Left kidney (tissue), 8 donors: ENCODE measurements at places on chromosomes 12 and 14. TPM values are rescaled to one million over a fixed set of nuclear protein-coding genes. Genes with fewer than 3 reads are reported as not detected.
A peak's percentile ranks its signal among the peaks of the same experiment; 100 is the strongest.

- no peak for DNase-seq
Measured at GRCh38 chr12:104010606-104011169, 39.3 kb downstream of the GLT8D2 start.

DNA sequence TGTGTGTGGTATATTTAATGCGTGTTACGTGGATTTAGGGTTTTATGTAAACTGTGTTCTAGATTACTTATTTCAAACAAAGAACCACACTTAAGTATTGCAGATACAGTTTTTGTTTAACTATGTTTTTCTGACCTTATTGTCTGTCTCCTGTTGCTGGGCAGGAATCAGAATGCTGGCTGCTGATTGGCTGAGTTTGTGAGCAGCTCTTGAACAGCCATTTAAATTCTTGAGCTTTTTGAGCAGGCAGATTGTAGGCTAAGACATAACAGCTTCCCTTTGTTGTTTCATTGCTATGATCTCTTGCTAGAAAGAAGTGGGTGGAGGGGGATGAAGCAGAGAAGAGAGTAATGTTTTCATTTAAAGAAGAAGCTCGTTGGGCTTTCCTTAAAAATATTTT lies 52.2 kb downstream of the ATF7IP start:
- DNase-seq = peak; percentile 52

APAF1 gene
- 46.2 TPM for polyA plus RNA-seq

GRCh38 chr12:99026332-99027054 lies 381.4 kb downstream of the APAF1 start:
- DNase-seq = no peak

COX8C gene
- 0.71 TPM for polyA plus RNA-seq

DPF3 gene
- polyA plus RNA-seq = 5.3 TPM

DDX24 gene
- 169 TPM for polyA plus RNA-seq

ANO4 gene
- 2.1 TPM for polyA plus RNA-seq

GRCh38 chr12:58131986-58132755 lies 190.8 kb downstream of the ATP23 start:
- DNase-seq = no peak

DNA sequence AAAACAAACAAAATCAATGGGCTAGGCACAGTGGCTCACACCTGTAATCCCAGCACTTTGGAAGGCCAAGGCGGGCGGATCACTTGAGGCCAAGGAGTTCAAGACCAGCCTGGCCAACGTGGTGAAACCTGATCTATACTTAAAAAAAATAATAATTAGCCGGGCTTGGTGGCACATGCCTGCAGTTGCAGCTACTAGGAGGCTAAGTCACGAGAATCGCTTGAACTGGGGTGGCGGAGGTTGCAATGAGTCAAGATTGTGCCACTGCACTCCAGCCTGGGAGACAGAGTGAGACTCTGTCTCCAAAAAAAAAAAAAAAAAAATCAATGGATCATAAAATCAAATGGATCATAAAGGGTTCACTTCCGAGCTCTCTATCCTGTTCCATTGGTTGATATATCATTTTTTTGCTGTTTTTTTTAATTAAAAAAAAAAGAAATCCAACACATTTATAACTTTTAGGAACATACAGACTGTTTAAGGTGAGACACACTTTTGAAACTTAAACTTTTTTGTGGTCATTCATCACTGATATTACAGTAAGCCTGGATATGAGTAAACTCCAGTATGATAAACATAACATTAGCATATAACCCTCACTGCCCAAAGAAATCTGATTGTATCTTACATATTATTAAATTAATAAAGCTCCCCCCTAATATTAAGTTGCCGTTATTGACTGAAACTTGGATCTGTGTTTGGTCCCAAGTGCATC lies 22.1 kb downstream of the MOK start:
- DNase-seq = no peak

PZP gene
- polyA plus RNA-seq = 0.55 TPM

SCYL2 gene
- polyA plus RNA-seq = 67.8 TPM

- no peak for DNase-seq
Measured at GRCh38 chr14:77424862-77425261, 1.5 kb upstream of the NOXRED1 start.

DNA sequence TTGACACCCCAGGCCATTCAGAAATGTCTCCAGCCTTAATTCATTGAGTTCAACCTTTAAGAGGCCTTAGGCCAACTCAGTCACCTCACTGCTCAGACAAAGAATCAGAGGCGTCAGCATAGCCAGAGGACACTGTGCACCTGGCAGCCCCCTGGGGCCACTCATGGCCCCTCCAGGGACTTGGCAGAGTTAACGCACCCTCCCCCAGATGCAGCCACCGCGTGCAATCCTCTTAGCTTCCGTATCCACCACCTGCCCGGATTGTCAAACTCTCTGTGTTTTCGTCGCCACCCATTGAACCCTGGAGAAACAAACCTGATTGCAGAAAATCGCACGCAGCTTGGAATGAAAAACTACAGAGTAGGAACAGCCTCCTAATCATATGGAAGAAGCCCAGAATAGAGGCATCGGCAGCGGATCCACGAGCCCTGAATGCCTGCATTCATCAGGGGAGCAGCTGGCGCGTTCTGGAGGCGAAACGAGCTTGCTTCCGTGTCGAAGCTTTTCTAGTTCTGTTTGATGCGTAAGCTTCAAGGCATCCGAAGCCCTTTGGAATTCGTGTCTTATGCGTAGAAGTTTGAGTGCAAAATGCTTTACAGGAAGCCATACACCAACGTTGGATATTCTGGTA lies 22.4 kb downstream of the BRI3BP start:
- no peak for DNase-seq

STAT6 gene
- 127 TPM for polyA plus RNA-seq

- peak; percentile 63 for DNase-seq
Measured at GRCh38 chr12:59403259-59403932, 192.4 kb upstream of the SLC16A7 start.

EIF2S3B gene
- 1.5 TPM for polyA plus RNA-seq

DNA sequence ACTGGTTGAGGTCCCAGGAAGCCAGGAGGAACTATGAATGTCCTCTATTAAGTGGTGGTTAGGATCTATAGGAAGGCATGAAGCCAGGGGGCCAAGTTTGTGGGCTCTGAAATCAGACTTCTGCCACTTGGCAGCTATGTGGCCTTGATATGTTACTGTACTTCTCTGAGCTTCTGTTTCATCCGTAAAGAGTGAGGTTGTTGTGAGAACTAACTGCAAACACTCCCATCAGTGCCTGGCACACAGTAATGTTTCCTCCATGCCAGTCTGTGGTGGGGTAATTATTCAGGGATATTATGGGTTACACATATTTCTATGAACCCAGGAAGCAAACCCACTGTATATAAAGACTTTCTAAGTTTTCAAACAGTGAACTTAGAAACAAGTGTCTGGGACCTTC lies 57.4 kb downstream of the PLXNC1 start:
- DNase-seq = no peak

CDKN3 gene
- 32.8 TPM for polyA plus RNA-seq

DNA sequence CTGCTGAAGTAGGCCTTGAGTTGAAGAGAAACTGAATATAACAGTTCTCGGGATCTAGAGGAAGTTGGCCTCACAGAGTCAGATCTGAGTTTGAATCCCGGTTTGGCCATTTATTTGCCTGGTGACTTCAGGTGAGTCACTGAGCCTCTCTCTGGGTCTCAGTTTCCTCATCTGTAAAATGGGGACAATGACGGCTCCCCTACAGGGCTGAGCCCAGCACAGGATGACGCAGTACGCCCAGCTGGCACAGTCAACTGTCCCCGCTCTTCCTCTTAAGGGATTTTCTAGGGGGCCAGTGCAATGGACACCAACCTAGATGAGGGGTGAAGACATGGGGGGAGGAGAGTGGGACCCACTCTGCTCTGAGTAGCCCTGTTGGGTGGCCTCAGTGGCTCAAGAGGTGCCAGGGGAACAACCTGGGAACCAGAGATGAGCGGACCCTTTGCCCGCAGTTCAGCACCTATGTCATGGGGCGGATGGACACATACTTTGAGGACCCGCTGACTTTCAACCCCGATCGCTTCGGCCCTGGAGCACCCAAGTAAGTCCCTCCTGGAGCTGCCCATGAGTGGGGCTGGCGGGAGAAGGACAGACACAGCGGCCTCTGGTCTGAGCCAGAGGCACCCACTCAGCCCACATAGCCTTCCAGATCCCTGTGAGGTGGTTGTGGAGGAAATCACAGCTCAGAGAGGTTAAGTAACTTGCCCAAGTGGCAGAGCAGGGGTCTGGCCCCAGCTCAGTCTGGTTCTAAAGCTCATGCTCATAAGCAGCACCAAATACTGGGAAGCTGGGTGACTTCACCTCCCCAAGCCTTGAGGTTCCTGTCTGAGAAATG lies 41.1 kb downstream of the CYP46A1 start:
- DNase-seq = no peak

GRCh38 chr12:40253936-40254335 lies 29.1 kb downstream of the LRRK2 start:
- DNase-seq = no peak

HOXC6 gene
- 34.1 TPM for polyA plus RNA-seq

GRCh38 chr12:91404441-91404840 lies 221.8 kb upstream of the DCN start:
- DNase-seq = no peak

DNA sequence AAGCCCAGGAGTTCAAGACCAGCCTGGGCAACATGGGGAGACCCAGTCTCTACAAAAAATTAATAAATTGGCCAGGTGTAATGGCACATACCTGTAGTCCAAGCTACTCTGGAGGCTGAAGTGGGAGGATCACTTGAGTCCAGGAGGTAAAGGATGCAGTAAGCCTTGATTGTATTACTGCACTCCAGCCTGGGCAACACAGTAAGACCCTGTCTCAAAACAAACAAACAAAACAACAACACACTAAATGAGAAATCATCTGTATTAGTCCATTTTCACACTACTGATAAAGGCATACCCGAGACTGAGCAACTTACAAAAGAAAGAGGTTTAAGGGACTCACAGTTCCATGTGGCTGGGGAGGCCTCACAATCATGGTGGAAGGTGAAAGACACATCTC lies 4.7 kb upstream of the MLXIP start:
- no peak for DNase-seq

DNA sequence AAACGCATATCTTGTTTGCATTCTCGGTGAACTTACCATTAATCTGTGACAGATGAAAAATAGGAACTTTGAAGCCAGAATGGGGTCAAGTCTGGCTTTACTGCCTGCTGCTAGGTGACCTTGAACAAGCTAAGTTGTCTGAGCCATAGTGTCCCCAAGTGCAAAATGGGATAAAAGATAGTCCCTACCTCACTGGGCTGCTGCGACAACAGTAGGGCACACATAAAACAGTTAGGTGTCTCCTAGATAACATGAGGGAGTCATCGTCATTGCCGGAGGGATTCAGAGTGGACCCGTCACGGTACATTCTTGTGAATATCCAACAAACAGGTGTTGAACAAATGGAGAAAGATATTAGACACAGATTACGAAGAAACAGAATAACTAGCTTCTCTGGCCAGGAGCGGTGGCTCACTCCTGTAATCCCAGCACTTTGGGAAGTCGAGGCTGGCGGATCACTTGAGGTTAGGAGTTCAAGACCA lies 71.2 kb downstream of the NINJ2 start:
- no peak for DNase-seq

SALL2 gene
- polyA plus RNA-seq = 62.1 TPM

CHST11 gene
- 8.0 TPM for polyA plus RNA-seq

DNA sequence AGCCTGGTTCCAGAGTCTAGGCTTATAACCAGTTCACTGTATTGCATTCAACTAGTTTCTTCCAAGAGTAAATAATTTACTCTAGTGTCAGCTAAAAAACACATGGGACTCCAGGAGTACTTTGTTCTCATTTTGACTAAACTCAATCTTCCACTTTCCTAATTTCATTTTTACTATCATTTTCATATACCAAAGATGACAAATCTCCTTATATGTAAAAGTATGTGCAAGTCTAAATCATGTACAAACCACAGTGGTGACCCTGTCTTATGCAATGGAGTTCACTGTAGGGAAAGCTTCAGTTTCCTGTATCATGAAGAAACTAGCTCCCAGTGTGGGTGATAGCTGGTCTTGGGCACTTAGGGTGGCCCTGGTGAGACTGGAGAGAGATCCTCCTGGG lies 151.6 kb downstream of the HELB start:
- DNase-seq = no peak

TAS2R14 gene
- 5.3 TPM for polyA plus RNA-seq

TRIP11 gene
- polyA plus RNA-seq = 45.8 TPM

GRCh38 chr12:2768224-2768961 lies 26.4 kb upstream of the FKBP4 start:
- no peak for DNase-seq
